ENCODE measurements at places on chromosomes 2 and 18.
A peak's percentile ranks its signal among the peaks of the same experiment; 100 is the strongest.

- no peak for DNase-seq
These were observed 3.4 kb upstream of the RTP5 start for GRCh38 chr2:241865957-241866789.

DNA sequence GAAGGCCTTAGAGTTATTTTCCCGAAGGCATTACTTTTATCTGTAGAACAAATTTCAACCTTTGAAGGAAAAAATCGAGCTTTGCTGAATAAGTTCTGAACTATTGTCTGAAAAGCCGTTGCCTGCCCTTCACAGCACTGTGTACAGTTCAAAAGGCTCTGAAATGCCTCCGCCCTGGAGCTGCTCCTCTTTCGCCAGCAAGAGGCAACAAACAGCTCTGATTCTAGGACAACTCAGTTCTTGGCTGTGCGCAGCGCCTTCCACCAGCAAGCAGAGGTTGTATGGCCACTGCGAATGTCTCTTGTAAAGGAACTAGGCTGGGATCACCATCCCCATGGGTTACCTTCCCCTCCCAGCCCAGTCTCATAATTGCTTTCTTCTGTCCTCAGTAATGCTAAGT lies 308.5 kb downstream of the GBX2 start:
- DNase-seq, result no peak

- DNase-seq, result no peak
These were observed 167.1 kb upstream of the TRIB2 start for GRCh38 chr2:12549641-12550040.

DNA sequence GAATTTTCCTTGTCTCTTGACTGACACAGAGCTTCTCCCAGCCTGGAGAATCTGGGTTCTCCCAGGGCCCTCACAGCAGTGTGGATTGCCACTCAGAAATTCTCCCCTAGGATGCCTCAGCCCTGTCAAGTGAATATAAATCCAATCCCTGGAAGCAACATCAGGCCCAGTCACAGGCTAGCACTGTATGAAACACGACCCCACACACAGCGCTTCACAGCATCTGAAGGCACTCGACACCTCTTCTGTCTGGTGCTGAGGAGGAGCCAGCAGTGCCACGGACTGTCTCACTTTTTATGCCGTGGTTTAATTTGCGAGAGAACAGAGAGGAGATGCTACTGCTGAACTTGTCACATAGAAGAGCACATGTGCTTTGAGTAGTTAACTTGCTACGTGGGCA lies 164.5 kb downstream of the NAPG start:
- DNase-seq, result no peak

DNA sequence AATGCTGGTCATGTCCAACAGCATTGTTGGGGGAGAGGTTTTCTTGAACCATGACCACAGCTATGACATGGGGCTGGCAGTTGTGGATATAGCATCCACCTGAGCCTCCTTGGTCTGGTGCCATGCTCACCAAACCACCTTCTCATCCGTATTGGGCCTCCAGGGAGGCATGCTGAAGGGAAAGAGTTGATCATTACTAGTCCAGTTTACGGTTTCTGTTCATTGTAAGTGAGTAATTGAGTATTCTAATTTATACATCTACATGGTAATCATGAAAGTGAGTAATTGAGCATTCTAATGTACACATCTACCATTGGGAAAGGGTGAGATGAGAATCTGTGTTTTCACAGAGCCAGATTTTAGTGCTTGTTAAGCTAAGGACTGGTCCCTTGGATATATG lies 6.8 kb downstream of the TMEM87B start:
- peak; percentile 21 for DNase-seq

- no peak for DNase-seq
These were observed 5.1 kb upstream of the ASPRV1 start for GRCh38 chr2:69966496-69966895.

GRCh38 chr18:11963991-11964484 lies 17.3 kb upstream of the IMPA2 start:
- no peak for DNase-seq

DNA sequence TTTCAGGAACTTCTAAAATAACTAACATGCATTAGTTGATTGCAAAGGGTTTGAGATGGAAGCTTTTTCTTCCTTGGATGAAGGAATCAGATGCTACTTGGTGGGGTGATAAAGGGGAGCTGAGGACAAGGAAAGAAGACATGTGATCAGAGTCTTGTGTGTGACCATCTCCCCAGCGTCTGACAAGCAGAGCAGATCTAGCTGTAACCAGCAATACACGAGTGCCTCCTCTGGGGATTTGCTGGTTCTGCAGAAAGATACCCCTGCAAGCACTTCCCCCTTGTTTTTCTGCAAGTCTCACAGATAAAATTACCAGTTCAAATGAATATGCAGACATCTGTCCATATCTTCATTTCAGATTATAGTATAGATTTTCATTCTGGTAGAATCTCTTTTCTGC lies 2.7 kb downstream of the CDH7 start:
- no peak for DNase-seq

GRCh38 chr2:121705390-121705789 lies 31.3 kb downstream of the NIFK start:
- DNase-seq, result no peak

DNA sequence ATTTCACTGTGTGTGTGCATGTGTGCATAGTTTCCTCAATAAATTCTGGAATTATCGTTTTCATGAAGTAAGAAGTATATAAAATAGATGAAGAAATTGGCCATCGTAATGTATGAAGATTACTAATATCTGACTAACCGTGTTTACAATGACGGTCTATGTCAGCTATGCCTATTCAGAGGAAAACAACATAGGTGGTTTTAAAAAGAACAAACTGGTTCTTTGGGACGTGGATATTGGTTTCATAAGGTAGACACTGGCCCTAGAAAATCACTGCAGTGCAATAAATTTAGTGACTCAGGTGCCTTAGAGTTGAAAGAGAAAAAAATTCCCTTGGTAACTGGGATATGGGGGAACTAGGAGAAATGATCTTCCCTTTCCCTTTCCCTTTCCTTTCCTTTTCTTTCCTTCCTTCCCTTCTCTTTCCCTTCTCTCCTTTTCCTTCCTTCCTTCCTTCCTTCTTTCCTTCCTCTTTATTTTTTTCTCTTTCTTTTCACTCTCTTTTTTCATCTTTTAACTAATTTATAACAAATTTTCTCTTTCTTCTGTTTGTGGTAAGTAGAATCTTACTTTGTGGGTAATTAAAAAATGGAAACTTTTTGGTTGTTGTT lies 36.4 kb downstream of the MAP2 start:
- DNase-seq, result no peak

DNA sequence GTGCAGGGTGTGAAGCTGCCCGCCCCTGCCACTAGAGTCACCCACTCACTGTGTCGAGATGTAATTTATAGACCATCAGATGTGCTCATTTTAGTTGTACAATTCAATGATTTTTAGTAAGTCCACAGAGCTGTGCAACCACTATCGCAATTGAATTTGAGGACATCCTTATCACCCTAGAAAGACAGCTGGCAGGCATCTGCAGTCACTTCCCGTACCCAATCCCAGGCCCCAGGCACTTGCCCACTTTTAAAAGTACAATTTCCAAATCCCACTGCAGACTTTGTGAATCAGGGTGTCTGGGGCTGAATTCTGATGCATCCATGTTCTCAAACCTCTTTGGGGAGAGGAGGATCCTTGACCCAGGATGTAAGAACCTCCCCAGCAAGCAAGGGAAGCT lies 521.3 kb upstream of the SALL3 start:
- DNase-seq, result no peak

DNA sequence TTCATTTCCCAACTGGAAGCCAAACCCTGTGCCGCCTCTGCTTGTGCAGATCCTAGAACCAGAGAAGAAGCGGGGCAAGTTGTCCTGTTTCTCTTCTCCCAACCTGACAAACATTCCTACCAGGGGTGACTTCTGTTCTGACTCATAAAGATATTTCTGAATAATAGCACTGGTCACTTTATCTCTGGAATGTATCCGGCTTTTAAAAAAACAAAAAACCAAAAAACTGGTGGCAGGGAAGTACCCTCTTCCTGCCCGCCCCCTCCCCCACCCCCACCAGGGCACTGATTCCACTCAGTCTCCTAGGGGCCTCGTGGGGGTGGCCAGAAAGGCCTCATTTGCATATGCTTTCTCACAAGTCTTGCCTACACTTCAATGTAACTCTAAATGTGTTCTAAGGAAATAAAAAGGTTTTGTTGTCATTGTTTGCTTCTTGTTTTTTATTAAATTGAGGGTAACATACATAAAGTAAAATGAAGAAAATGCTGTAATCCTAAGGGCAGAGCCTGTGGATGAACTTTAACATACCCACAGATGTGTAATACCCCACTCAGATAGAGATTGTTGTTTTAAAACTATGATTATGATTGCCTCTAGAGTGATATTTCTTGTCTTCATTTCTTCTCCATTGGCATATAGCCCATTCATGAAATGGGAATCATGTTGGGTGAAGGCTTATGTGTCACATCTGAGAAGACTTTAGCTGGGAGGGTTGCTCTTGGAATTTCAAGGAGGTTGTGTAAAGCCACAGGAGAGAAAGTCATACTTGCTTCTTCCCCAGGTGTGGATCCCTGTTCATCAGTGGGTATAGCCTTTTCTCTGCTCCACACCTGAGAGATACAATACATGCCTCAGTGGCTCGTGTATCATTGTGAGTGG lies 5.3 kb upstream of the FOSL2 start:
- no peak for DNase-seq

DNA sequence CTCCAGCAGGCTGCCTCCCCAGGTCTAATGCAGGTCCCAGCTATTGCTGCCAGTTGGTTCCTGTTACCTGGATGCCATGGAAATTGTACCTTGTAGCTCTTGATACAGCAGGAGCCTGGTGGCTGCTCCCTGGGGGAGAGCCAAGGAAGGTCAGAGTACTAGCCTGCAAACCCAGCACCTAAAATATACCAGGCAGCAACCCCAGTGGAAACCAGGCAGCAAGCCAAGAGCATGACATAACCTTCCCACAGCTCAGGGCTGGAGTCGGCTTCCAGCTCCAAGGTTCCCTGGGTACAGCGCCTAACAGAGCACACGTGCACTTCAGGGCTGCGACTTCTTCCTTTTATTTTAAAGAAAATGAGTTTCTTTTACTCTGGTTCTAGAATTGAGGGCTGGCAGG lies 30.3 kb downstream of the TNP1 start:
- DNase-seq, result no peak

DNA sequence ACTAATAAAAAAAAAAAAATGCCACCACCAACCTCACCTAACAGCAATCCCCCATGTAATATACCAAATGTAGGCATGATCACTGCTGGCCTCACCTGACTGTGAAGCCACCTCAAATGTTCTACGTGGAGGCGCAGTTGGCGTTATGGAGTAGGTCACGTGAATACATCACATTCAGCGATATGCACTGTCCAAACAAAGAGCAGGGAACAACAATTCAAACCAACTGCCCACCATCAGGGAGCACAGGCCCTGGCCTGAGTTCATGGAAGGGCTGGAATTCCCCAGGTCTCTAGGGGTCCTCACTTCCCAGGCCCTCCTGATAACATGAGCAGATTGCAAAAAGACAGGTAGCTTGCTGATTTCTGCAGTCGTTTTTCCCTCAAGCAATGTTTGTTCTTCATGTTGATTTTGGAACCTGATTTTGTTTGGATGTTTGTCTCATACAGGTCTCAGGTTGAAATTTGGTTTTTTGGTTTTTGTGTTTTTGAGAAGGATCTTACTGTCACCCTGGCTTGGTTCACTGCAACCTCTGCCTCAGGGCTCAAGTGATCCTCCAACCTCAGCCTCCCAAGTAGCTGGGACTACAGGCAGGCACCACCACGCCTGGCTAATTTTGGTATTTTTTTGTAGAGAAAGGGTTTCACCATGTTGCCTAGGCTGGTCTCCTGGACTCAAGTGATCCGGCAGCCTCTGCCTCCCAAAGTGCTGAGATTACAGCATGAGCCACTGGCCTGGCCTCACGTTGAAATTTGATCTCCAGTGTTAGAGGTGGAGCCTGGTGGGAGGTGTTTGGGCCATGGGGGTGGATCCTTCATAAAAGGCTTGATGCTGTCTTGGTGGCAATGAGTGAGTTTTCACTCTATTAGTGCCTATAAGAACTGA lies 15.5 kb downstream of the TBC1D8 start:
- no peak for DNase-seq

DNA sequence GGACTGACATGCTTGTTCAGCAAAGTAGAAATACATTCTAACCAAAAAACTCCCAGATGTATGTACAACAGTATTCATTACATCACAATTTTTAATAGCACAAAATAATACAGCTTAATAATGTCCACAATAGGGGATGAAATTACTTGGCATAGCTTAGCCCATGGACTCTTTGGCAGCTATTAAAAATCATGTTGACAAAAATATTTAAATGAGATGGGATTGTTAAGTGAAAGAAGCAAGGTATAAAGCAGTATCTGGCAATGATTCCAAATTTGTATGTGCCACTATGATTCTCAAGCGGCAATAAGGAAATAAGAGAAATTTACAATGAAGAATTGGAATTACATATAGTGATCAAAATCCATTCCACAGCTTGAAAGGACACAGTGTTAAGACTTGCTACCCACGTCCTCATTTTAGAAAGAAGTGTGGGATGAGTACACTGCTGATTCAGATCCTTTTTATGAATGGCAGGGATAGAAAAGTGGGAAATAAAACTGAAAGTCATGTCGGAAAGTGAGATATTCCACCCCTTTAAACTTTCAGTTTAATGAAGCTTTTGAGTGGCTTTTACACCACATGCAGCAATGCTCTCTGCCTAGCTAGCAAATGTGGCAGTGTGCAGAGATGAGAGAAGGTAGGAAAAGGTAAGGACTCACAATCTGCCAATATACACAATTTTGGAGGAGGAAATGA lies 2.4 kb downstream of the GAREM1 start:
- no peak for DNase-seq

DNA sequence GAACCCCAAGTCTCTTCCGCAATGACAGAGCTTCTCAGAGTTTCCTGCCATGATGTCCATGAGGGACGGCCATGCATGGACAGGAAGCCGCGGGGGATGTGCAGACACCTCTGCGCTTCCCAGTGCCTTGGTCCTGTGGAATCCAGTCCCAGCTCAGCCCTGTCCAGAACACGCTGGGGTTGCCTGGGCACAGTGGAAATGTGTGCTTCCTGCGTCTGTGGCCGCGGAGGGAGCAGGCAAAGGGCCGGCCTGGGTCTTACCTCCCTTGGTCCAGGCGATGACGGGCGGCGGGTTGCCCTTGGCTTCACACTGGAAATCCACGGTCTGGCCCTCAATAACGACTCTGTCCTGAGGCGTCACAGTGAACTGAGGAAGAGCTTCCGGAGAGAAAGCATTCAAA lies 79.6 kb downstream of the PXDN start:
- DNase-seq, result no peak

GRCh38 chr2:156464106-156464505 lies 27.9 kb downstream of the GPD2 start:
- no peak for DNase-seq

Data from activated T-cell treated with anti-CD3 and anti-CD28 coated beads for 48 hours (primary cell).